Kidney (tissue), 22 donors: ENCODE measurements at places on chromosomes 16 and 17. TPM values are rescaled to one million over a fixed set of nuclear protein-coding genes. Genes with fewer than 3 reads are reported as not detected.

- DNase-seq, result peak; percentile 12
These were observed 91.1 kb downstream of the IRF8 start for GRCh38 chr16:85989863-85990643.

DNA sequence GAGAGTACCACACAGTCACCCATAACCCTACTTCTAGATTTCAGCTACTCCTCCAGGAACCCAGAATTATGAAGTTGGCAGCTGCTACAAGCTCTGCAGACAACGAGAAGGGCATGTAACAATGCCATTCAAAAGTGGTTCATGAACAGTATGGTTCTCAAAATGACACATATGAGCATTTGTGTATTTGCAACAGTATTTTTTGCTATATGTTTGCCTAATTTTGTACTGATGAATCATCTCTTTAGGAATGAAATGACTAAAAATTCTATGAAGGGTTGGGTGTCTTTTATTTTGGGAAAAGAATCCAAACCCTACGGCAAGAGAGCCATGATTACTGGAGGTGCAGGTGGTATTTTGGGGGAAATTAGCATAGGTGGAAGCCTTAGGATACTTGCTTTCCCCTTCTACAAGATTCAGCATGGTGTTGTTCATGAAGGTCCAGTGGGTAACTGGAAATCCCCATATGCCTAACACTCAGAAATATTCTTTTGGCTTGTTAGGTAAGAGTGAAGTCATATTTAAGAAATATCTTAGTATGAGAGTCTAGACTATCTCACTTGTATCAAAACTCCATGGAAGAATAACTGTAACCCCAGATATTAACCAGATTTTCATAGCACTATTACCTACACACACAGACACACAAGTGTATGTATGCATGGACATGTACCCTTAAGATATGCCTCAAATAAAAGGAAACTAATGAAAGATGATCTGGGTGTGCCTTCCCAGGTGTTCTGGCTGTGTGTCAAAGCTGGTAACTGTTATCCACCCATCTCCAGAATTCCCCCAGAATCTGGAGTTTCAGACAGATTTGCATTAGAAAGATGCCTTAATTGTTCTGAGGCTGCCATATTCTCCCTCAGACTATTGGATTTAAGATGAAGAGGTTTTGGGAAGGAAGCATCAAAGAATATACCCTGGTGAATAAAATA, 688.2 kb upstream of the SOX9 start:
- no peak for DNase-seq

DNA sequence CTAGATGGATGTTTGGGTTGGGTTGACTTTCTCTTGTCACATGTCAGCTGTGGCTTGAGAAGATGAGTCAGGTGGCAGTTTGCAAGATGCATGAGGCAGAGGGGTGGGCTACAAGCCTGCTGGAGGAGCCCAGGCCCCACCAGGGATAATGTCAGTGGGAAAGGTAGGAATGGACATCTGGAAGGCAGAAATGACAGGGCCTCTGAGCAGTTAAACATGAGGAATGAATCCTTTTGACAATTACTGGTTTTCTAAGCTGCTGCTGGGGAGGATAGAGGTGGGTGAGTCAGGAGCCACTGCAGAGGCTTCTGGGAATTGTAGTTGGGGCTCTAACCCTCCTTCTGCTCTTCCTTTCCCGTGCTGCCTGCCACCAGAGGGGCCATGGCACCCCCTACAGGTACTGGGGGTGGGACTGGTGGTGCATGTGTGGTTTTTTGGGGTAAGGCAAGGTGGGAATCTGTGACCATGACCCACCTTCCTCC, 15.7 kb downstream of the SLC52A1 start:
- no peak for DNase-seq

- no peak for DNase-seq
These were observed 16.4 kb downstream of the CDH13 start for GRCh38 chr16:82643136-82643535.

- no peak for DNase-seq
These were observed 15.3 kb upstream of the IL21R start for GRCh38 chr16:27386674-27387073.

DNA sequence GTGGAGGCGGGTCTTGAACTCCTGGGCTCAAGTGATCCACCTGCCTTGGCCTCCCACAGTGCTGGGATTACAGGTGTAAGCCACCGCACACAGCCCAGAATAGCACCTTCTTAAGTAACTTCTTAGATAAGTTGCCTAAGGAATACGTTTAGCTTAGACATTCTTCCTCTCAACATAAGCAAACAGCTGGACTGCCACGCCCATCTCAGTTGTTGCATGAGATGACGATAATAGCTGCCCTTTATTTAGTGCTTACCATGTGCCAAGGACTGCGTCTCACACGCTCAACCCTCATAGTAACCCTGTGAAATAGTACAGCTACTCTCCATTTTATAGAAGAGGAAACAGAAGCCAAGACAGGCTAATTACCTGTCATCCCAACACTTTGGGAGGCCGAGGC, 11.8 kb downstream of the HASPIN start:
- no peak for DNase-seq

- DNase-seq, result no peak
These were observed 447.3 kb upstream of the MAF start for GRCh38 chr16:80047842-80048241.

GRB7 gene
- 20.9 TPM for polyA plus RNA-seq

KRT33A gene
- polyA plus RNA-seq, result not detected
